Right atrium auricular region (tissue), 2 donors: ENCODE measurements at places on chromosomes 11 and 22. TPM values are rescaled to one million over a fixed set of nuclear protein-coding genes. Genes with fewer than 3 reads are reported as not detected.

ELF5 gene
- not detected for total RNA-seq

OR51B4 gene
- total RNA-seq: not detected

NPTXR gene
- 24.6 TPM for total RNA-seq

GGTLC2 gene
- total RNA-seq: not detected

DNA sequence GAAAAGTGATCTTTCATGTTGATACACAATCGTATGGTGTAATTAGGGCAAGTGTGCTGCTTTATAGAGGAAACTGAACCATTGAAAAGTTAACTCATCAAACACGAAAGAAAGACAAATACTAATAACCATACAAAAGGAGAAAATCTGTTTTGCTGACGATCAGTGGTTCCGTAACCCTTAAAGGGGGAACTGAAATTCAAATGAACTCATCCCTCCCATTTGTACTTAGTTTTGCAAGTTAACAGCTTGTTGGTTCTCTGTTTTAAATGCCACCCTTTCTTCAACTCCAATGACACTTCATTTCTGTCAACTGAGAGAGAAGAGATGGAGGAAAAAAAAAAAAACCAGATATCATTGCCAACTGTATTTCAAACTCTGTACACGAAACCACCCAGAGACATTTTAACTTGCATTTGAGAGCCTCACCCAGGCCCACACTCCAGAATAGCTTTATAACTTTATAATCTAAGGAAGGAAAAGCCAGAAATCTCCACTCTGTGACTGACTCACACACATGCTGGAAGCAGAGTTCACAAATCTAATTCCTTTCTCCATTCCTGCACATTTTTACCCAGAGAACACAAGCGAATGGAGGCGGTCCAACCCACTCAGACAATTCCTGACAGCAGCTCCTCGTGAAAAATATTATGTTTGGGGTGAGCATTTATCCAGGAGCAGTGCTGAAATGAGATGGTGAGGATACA lies 17.4 kb upstream of the CSNK2A3 start:
- no peak for DNase-seq
